ENCODE measurements at places on chromosomes 6 and 20.

- no peak for DNase-seq
These were observed 38.0 kb downstream of the GCLC start for GRCh38 chr6:53506872-53507271.

DNA sequence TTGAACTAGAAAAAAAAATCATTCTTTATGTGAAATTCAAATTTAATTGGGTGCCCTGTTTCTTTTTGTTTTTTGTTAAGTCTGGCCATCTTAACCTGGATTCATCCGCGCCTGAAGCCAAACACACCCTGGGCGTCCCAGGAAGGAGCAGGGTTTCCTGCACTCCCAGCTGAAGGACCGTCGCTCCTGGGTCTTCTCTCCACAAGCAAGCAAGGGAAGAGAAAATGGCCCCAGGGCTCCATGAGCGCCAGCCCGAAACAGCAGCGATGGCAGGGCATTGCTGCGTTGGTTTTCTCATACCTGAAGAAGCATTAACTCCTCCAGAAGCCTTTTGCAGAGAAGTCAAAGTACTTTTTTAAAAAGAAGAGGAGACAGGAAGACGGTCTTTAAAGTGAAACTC is 105.4 kb upstream of the AFDN start:
- DNase-seq = no peak

DNA sequence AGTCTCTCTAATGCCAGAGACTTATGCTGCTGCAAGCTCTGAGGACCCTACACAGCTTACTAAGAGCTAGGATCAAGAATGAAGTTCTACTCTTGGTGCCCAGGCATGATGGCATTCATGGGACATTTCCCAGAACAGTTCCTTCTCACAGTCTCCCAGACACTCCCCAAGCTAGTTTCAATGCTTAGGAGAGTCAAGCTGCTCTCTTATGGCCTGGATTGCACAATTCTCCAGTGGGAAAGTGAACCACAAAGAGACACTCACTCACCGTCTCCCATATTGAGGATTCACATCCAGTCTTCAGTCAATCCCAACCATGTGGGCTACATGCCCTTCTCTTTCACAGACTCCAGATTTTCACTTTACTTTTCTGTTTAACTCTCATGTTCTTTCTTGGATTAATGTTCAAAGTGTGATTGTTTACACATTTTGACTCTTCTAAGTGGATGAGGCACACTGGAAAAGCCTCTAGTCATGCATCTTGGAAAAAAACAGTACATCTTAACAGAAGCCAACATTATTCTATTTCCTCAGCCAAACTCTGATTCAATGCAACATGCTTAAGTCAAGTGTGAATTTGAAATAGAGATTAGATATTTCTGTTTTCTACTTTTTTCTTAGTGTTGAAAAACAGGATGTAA is 447.8 kb upstream of the BTBD3 start:
- no peak for DNase-seq

GRCh38 chr6:11952316-11952715 is 59.8 kb upstream of the HIVEP1 start:
- no peak for DNase-seq

GRCh38 chr20:58293453-58293852 is 16.1 kb upstream of the RAB22A start:
- DNase-seq = no peak

GRCh38 chr6:169487579-169488436 is 214.0 kb downstream of the WDR27 start:
- DNase-seq = no peak

DNA sequence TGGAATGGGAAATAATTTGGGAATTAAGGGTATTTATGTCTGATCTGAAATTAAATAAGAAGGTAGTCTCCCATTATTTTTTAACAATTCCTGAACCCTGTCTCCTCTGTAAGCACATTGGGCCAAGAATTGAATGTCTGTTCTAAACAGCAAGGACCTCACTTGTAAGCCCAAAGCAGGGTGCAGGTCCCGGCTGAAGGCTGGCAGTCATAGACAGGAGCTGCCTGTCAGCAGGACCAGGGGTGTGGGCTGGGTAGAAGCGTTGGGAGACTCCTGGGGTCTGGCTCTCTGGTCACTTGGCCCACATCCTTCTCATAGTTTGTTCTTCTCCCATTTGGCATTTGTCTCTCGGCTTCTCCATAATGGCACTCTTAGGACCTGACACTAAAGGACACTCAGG is 75.6 kb downstream of the SNX9 start:
- DNase-seq = no peak

- DNase-seq = peak; percentile 3
These were observed 175.3 kb upstream of the CST7 start for GRCh38 chr20:24773751-24774201.

DNA sequence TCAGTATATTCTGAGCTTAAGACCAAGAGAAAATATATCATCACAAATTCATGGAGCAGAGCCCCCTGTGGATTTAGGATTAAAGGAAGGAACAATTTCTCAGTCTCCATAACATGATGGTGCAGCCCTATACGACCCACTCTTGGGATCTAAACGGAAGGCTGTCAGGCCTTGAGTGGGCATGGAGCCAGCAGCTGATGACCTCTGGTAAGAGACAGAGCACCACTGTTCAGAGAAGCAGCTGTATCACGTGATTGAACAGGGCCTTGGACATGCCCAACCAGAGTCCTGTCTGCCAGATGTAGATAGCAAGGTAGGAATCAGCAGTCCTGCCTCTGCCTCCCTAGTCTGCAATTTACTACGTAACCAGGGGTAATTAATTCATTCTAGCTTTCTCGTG is 259.4 kb upstream of the POU3F2 start:
- DNase-seq = no peak

DNA sequence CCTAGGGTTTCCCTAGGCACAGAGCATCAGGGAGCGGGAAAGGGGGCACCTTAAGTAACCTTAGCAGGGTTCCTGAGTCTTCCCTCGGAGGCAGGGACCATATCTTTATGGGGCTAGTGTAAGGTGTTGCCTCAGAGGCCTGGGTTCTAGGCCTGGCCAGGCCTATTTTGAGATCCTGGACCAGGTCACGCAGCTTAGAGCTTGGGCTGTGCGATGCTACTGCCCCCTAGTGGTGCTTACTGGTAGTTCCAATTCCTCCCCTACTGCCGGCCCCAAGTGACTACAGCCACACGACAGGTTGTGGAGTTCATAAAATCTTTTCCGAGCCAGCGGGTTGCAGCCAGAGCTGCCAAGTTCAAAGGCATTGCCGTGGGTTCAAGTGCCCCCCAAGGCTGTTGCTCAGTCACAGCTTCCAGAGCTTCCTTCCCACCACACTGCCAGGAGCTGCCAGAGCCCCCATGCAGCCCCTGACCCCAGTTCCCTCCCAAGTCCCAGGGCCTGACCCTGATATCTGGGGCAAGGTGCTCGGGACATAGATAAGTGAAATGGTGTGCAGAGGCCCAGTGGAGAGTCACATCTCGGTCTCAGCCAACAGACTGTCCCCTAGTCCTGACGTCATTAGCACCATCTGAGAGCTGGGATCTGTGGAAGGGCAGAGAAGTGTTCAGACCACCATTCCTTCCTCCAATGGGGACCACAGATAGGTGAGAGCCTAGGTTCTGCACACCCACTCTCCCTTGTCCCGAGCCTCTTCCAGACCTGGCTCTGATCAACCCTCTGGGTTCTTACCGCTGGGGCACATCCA is 3.3 kb downstream of the LRRC73 start:
- DNase-seq = peak; percentile 63

GRCh38 chr20:45288860-45289259 is 17.8 kb upstream of the RBPJL start:
- no peak for DNase-seq

GRCh38 chr20:48771542-48771941 is 56.3 kb downstream of the PREX1 start:
- no peak for DNase-seq

GRCh38 chr20:64161356-64162238 is 2.7 kb upstream of the MYT1 start:
- DNase-seq = no peak
